ENCODE measurements at places on chromosomes 2 and 18.
A peak's percentile ranks its signal among the peaks of the same experiment; 100 is the strongest.

GRCh38 chr2:129902731-129903585 is 76.5 kb upstream of the RAB6C start:
- DNase-seq = no peak

DNA sequence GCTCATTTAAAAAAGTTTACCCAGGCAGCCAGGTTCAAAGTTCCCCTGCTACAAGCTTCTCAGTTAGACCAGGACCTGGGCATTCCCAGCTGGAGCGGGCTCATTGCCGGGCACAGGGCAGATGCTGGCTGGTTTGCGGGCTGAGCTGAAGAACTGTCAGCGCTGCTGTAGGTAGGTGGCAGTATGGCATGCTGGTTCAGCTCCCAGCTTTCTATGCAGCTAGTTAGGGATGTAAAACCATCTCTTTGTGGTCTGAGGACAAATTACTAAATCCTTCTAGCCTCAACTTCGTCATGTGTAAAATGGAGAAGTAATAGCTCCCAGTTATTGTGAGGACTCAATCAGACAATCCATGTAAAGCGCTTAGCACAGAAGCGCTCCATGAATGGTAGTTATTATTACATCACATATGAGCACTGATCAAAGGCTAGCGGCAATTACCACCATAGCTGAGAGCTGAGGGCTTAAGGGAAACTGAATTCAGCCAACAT is 2.4 kb upstream of the LDLRAD4 start:
- peak; percentile 77 for DNase-seq

- no peak for DNase-seq
Observed at GRCh38 chr2:159054985-159055384, 86.5 kb downstream of the TANC1 start.

GRCh38 chr2:179532863-179533278 is 268.2 kb upstream of the SESTD1 start:
- no peak for DNase-seq

DNA sequence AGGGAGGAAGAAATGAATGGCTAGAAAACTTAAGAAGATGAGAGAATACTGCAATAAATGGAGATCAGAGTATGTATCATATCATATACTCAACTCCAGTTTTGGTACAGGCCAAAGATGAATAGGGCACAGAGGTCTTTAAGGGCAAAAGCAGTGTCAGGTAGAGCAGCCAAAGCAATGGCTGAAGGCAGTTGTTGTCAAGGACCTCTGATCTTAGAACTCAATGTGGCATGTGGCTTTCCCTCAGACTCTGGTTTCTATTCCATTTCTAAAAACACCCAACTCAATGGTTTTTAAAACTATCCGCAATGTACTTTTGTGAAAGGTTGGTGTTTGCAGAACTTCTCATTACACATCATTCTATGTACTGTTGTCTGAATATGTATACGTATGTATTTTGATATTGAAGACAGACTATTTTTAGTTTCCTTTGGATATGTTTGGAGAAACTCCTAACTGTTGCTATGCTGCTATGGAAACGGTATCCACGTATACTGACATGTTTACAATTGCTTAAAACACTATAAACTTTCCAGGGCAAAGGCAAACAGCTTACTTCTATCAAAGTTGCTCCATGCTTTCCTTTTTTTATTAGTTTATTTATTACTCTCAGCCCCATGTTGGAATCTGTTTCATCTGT is 58.1 kb upstream of the PELI1 start:
- no peak for DNase-seq

DNA sequence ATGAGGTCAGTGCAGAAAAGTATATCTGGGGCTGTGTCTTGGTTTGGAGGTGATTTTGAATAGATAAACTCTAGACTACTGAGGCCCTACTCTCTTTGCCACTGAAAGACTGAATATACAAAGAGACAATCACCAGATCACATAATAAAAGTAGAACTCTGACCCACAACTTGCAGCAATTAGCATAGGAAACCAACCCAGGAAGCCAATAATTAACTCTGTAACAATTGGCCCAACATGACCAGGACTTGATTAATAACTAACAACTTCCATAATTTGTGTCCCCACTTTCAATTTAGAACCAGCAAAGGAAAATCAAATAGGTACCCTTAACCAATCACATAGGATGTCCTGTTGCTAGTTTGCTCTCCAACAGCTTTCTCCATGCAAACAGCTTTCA is 1104.9 kb upstream of the CELF4 start:
- no peak for DNase-seq

DNA sequence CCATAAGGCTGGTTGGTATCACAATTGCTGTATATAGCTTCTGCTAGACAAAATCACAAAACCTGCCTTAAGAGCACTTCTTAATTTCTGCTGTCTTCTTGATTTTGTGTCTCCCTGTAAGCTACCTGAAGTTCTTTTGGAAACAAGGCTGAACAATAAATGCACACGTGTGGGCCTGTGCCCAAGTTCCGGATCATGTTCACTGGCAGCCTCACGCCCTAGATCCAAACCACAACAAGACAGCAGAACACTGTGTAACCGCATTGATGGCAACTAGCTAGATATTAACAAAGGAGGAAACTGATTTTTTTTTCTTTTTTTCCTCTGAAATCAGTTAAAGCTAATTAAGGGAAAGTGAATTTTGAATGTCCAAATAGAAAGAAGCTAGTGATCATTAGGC is 81.5 kb upstream of the LYPD6B start:
- no peak for DNase-seq

- DNase-seq = no peak
Observed at GRCh38 chr18:38520786-38521185, 955.2 kb upstream of the CELF4 start.

DNA sequence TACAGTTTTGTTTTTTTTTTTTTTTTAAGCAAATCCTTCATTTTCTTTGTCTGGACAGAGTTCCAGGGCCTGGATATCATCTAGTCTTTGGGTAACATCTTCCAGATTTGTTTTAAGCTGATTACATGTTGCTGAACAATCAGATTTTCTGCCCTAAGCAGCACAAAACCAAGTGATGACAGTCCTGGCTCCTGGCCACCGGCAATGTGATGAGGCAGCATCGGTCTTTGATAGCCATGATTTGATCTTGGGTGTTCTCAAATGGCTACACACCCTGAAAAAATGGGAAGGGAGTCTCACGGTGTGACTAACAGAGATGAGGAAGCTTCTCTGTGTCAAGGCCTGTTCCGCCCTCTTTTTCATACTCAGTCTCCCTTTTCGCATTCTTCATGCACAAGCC is 708.6 kb upstream of the ZEB2 start:
- DNase-seq = peak; percentile 32

- peak; percentile 76 for DNase-seq
Observed at GRCh38 chr2:74374509-74375205, 5.5 kb downstream of the DCTN1 start.

GRCh38 chr2:56118474-56118873 is 65.3 kb upstream of the CCDC85A start:
- no peak for DNase-seq

GRCh38 chr2:72900191-72900825 is 13.1 kb downstream of the SPR start:
- no peak for DNase-seq

- DNase-seq = no peak
Observed at GRCh38 chr2:162821176-162821575, 17.4 kb downstream of the KCNH7 start.

DNA sequence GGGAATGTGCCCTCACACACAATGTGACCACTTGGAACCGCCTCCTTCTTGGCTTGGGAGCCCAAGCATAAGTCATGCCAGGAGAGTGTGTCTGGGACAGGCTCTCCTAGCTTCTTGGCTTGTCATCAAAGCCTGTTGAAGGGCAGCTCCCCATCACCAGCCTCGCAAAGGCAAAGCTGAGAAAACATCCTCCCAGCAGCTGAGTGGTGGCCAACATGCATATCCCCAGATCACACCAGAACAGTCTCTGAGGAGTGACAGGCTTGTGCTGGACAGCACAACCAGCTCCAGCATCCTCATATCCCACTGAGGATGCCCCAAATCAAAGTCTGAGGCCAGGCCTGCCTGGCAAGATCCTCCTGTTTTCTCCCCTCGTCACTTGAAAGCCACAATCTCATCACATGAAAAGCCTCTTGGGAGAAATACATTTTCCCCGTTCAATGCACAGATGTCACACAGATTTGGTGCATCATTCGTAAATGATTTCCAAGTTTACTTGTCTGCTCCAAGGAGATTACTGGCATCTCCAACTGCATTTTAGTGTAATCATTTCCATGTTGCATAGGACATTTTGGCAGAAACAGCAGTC is 269.3 kb downstream of the TTC32 start:
- peak; percentile 56 for DNase-seq

DNA sequence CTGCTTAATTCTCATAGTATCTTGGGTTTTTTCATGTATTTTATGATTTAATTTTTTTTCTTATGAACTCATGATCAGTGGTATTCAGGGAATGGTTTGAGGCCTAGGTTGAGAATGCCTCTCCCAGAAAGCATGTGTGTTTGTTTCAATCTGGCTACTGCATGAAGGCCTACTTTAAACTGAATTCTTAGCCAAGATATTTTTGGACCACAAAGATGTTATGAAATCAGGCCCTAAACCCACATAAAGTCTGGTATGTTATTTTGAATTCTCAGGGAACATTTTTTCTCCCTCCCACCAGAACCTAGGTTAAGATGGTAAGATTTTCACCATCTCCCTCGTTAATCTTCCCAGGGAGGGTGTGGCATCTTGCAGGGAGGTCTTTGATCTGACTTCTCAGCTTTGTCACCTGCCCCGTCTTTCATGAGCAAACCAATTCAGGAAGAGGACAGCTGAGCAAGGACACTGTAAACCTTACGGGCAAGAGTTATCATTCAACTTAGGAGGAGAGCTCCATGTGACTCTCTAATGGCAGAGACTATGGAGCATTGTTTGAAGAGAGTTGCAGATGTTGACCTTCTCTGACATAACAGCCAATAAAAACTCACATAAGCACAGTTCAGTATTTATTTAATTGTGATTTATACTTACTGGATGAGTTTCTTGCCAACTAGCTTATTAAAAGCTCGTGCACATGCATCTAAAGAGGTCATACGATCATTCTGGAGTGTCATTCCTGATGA is 21.3 kb upstream of the ACKR3 start:
- peak; percentile 54 for DNase-seq

DNA sequence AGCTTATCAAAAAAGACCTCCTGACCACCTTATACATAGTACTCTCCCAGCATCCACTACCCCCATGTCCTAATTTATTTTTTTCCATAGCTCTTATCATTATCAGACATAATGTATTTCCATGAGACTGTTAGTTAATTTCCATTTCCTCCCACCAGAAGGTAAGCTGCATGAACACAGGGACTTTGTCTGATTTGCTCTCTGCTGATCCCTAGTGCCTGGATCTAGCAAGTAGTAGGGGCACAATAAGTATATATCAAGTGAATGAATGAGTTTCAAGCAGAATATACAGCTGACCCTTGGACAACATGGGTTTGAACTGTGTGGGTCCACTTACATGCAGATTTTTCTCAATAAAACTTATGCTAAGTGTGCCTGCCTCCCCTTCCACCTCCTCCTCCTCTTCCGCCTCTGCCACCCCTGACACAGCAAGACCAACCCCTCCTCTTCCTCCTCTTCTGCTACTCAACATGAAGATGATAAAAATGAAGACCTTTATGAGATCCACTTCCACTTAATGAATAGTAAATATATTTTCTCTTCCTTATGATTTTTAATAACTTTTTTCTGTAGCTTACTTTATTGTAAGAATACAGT is 53.8 kb downstream of the CTAGE1 start:
- no peak for DNase-seq

- DNase-seq = no peak
Observed at GRCh38 chr2:100237770-100238169, 84.5 kb downstream of the LONRF2 start.

- DNase-seq = no peak
Observed at GRCh38 chr2:159912580-159912979, 114.6 kb upstream of the CD302 start.

DNA sequence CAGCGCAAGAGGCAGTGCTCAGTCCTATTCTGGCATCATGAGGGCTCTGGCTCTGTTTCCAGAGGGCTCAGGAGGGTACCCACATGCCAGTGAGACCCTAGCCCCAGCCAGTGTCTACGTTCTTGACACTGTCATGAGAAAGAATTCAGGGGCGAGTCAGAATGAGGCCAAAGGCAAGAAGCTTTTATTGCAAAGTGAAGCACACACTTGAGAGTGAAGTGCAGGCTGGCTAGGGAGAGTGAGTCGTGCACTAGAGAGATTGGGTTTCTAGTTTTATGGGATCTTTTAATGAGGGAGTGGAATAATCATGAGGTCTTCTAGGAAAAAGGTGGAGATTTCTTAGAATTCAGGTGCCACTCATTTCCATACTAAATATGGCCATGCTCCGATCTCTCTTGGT is 164.1 kb downstream of the DCDC2C start:
- DNase-seq = no peak

GRCh38 chr2:161956738-161957137 is 117.3 kb downstream of the DPP4 start:
- no peak for DNase-seq

GRCh38 chr2:112345030-112346027 is 69.9 kb downstream of the ZC3H6 start:
- no peak for DNase-seq

DNA sequence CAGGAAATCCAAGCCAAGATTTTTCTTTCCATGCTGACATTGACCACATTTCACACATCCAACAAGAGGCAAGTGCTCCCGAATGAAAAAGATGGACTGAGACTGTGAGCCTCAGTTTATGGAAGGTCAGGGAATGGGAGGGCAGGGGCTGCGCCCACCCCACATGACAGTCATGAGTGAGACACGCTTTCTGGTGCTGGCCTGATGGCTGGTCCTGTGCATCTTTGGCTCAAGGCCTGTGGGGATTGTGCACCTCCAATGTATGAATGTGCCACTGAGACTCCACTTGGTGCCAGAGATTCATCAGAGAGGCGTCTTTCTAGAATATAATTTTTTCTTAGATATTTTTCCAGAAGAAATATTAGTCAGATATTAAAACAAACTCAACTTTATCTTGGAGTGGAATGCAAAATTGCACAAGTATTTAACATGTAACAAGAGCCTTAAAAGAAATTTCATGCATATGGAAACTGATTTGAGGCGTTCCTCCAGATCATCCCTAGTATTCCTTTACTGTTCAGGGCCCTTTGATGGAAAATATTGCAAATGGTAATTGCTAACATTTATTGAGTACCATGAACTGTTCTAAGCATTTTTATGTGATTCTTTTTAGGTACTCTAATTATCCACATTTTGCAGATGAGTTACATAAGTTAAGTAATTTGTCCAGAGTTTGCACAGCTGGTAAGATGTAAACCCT is 87.3 kb upstream of the GPR45 start:
- DNase-seq = no peak

- DNase-seq = no peak
Observed at GRCh38 chr2:219576505-219577388, 4.6 kb downstream of the INHA start.
